Omental fat pad (tissue), 4 donors: ENCODE measurements at places on chromosomes 13 and 19. TPM values are rescaled to one million over a fixed set of nuclear protein-coding genes. Genes with fewer than 3 reads are reported as not detected.

- no peak for DNase-seq
Observed at GRCh38 chr13:87128036-87128435, 543.1 kb upstream of the SLITRK5 start.

- no peak for DNase-seq
Observed at GRCh38 chr13:93603043-93603442, 376.4 kb downstream of the GPC6 start.

- DNase-seq = peak; percentile 26
Observed at GRCh38 chr13:102317593-102317992, 84.3 kb downstream of the FGF14 start.

GRCh38 chr19:3609779-3610719 is 3.4 kb upstream of the TBXA2R start:
- no peak for DNase-seq

DNA sequence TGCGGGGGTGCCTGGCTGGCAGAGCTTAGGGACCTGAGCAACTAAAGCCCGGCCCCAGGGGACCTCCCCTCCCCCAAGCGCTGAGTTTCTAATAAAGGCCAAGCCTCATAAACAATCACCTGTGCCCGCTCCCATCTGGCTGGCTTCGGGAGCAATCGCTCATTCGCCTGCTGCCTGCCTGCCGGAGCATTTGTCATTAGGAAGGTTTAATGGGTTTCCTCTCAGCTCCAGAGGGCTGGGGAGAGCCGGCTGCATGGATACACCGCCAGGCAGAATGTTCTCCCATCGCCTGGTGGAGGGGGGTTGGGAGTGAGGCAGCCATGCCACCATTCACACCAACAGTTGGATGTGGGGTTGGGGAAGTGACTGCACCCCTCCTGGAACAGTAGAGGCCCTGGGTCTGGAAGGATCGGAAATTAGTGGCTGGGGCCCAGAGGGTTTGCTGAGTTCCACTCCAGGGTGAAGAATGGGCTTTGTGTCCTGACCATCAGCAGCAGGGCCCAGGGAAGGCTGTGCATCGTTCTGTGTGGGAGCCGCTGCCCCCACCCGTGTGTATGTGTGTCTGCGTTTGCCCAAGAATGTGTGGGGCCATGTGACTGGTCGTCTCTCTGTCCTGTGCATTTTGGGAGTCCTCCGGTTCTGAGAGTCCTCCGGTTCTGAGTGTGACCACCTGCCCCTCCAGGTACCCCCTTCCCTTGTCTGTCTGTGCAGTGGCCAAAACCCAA is 15.3 kb downstream of the PIN1 start:
- no peak for DNase-seq

- no peak for DNase-seq
Observed at GRCh38 chr19:35144600-35145436, 1.8 kb downstream of the FXYD7 start.

DNA sequence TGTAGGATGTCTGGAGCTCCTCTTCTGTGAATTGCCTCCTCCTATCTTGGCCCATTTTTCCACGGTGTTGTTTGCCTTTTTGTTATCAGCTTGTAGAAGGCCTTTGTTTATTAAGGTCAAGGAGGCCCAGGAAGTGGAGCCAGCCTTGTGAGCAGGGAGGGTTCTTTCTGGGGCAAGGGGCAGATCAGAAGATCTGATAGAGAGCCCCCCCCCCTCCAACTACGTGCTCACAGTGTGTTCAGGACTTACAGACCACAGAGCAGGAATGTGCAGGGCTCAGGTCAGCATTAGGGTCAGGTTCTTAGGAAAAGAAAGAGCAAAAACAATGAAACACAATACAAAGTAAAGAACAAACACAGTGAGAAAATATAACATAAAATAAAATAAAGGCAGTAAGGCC is 59.4 kb downstream of the CCNE1 start:
- DNase-seq = no peak

DNA sequence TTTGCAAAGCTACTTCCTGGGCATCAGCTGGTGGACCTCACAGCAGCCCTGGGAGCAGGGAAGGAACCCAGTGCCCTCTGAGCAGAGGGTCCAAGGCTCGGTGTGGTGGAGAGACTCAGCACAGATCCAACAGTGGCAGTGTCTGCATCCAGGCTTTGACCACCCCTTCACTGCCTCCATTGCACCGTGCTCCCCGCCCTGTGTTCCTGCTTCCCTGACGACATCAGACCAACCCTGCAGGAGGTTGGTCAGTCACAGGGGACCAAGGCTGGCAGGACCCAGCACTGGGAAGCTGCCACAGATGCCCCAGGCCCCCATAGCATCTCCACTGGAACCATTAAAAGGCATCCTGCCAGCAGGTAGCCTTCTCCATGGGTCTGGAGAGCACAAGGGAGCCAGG is 7.8 kb upstream of the VSTM2B start:
- DNase-seq = no peak

GRCh38 chr13:93244141-93244917 is 17.7 kb downstream of the GPC6 start:
- no peak for DNase-seq

DNA sequence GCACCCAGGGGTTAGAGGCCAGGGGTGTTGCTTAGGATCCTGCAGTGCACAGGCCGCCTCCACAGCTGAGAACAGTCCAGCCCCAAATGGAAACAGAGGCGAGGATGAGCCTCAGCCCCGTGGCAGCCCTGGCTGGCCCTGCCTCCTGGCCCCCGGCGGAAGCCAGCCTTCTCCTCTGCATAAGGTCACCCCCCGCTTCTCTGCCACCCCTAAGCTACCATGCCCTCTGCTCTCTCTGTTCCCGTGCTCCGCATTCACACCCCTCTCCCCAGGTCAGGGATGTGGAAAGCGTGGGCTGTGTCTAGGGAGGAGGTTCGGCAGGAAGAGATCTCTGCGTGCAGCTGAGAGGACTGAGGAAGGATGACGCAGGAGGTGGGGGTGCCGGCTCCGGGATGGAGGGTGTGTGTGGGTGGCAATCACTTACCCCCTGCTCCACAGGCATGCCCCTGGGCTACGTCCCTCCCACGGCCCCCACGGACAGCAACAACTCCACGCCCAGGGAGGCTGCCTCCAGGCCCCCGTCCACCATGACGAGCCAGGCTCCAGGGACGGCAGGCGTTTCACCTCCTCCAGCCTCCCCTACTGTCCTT is 6.0 kb downstream of the SSC5D start:
- DNase-seq = peak; percentile 48

DNA sequence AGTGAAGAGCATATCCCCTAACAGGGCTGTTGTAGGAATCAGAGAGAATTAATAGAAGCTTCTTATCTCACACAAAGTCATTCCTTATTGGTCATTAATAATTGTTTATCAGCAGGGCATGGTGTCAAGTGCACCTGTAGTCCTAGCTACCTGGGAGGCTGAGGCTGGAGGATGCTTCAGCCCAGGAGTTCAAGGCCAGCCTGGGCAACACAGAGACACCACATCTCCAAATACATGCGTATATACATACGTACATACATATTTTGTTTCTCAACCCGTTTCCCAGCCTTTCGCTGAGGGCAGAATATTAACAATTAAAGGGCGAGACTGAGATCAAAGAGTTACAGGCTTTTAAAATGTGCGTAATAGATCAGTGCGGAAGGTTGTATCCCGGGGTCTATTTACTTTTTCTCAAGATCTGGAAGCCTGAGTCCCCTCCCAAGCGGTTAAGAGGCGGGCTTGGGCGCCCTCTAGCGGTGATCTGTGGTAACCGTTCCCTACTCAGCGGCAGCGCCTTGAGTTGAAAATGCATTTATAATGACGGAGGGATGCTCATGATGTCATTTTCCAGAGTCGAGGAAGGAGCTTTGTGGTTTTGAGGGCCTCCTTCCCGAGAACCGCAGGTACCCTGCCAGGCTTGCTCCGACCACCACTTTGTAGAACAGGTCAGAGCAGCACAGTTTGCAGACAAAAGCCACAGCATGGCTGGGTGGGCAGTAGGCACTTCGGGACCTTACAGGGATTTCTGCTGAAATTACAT is 169.6 kb upstream of the GPR12 start:
- DNase-seq = peak; percentile 51

- no peak for DNase-seq
Observed at GRCh38 chr13:103487841-103488240, 421.6 kb upstream of the SLC10A2 start.

- DNase-seq = no peak
Observed at GRCh38 chr19:49331616-49332055, 3.6 kb upstream of the CD37 start.

DNA sequence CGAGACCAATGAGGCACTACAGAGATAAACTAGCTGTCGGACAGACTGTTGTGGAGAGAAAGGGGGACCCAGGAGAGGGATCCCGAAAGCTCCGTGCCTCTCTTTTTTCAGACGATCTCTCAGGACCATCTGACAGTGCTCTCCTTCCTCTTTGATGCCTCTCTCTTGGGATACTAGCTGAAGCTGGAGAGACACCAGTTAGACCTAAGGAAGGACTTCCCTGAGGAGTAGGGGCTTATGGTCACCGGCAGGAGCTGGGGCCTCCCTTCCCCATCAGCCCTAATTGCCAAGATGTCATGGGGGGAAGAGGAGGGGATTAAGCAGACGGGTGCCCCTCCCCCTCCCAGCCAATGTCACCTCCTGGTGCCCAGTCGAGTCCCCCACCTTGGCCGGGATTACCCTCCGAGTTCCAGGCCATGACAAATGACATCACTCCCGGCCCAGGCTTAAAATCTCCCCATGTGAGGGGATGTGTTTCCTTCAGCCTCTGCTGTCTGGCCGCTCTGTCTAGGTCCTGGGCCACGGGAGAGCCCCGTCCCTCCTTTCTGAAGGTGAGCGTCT is at the start of gene CRX:
CRX (plus strand) TSS at position 478 of the 561 bp plus-strand sequence. CDS start 12,507 bp downstream, outside the sequence.
- DNase-seq = no peak

- peak; percentile 70 for DNase-seq
Observed at GRCh38 chr19:48152551-48152950, 17.6 kb downstream of the LIG1 start.

GRCh38 chr19:32471811-32472210 is 66.2 kb downstream of the DPY19L3 start:
- DNase-seq = no peak

DNA sequence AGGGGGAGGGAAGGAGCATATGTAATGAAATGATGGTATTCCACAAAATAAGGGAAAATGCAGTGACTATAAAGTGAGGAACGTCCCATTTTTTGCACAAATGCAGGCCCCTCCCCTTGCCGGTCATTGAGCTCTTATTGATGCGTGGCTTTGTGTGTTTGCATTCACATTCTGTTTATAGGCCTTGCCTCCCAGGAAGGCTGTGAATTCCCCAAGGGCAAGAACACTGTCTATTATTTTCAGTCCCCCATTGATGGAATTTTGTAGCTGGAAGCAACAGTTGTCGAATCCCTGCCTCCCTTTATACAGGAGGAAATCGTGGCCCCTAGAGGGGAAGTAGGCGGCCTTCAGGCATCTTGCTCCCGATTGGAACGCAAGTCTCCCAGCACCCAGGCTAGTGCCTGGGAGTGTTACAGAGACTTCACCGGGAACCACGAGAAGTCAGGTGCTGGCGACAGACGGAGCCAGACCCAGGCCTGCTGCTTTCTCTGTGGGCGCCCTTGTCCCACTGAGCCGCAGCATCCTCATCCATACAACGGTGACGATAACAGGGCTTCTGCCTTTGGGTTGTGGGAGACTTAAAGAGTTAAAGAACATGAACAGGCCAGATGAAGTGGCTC is 6.9 kb downstream of the SBSN start:
- no peak for DNase-seq

DNA sequence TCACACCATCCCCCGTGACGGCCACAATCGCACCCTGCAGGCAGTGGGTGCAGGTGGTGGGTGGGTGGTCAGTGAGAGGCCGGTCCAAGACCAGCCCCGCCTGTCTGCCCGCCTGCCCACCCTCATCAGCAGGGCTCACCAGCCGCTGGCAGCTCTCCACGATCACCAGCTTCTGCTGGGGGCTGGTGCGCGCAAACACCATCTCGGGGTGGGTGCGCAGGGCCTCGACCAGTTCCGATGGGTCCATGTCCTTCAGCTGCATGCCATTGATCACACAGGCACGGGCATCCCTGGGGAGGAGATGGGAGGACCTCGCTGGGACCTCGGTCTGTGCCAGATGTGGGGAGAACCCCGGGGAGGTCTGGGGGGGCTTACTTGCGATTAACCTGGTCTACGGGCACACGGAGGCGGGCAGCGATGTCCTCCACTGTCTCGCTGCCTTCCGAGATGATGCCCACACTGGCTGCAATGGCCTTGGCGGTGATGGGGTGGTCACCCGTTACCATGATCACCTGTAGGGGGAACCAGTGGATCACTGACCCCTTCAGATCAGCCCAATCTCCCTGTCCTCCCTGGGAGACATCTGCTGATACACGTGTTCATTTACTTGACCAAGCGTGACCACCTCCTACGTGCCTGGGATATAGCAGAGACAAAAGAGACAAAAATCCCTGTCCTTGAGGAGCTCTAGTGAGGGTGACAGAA is 8.0 kb downstream of the ATP4A start:
- DNase-seq = no peak

DNA sequence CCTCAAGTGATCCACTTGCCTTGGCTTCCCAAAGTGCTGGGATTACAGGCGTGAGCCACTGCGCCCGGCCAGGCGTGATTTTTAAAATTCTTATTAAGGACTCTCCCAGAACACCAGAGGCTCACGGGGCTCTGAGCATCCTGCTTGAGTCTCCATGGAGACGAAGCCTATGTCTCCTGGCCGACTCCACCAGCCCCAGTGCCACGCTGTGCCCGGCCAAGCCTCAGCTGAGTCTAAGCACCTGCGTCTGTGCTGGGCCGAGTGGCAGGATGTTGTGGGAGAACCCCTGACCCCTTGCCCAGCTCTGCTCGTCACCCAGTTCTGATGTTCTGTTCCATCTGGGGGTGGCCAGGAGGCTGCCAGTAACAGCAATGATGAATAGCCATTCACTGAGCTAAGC is 3.9 kb upstream of the CELF5 start:
- DNase-seq = no peak

- no peak for DNase-seq
Observed at GRCh38 chr13:79382545-79383275, 23.3 kb downstream of the RBM26 start.

DNA sequence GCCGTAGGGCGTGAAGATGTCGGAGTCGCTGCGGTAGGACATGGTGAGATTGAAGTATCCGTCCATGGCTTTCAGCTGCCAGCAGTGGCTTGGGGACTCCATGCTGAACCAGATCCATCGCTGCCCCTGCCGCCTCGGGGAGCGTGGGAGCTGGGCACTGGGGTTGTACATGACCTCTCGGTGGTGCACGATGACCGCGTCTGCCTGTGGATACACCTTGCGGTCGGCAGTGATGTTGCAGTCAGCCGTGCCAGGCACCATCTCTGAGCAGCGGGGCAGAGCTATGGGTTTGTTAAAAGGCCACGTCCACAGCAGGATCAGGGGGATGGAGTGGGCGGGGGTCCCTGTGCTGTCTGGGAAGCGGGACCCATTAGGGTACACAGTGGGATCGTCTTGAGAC is 7.4 kb downstream of the FUT6 start:
- DNase-seq = no peak

GRCh38 chr19:41439441-41440222 is at the start of gene DMAC2:
Gene DMAC2 (minus strand): TSS chr19:41439912. CDS start chr19:41439899, 13 bp downstream.
- peak; percentile 94 for DNase-seq

GRCh38 chr19:44903602-44904425 is 1.8 kb upstream of the APOE start:
- peak; percentile 85 for DNase-seq

GRCh38 chr19:14089662-14090508 is 666 bp downstream of the SAMD1 start:
- DNase-seq = no peak

Gene ZNF506
- total RNA-seq = 23.9 TPM

Gene EPSTI1
- 31.8 TPM for total RNA-seq

Gene LPAR6
- total RNA-seq = 36.5 TPM

Gene ATCAY
- total RNA-seq = not detected

Gene FAM216B
- total RNA-seq = 1.0 TPM

Gene SIGLEC8
- not detected for total RNA-seq

Gene CASP14
- total RNA-seq = not detected

Gene LHB
- not detected for total RNA-seq

Gene KLK13
- not detected for total RNA-seq

Gene FXYD1
- total RNA-seq = 32.2 TPM

Gene CIC
- total RNA-seq = 23.9 TPM

Gene CEBPA
- total RNA-seq = 156 TPM

Gene KLK7
- total RNA-seq = 61.7 TPM
